ENCODE measurements at places on chromosomes 7 and 10.

DNA sequence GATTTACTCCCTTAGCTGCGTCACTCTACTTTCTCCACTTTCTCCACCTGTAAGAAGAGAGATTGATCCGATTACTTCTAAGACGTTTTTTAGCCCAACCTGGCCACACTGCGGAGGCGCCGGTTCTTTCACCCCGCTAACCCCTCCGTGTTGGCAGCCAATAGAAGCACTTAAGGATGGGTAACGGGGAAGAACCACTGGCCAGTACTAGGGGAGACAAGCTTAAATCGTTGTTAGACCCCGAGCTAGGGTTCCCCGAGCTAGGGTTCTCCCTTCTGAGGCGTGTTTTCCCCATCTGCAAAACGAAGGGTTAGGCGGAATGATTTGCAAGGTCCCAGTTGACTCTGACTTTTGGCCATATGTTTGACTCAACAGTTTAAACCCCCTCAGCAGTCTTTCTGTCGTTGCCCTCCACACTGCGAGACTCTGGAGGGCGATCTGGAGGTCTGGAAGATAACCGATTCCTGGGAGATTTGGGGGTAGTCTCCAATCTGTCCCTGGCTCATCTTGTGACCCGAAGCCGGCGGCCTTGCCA, 644 bp downstream of the UMAD1 start:
- DNase-seq: no peak

DNA sequence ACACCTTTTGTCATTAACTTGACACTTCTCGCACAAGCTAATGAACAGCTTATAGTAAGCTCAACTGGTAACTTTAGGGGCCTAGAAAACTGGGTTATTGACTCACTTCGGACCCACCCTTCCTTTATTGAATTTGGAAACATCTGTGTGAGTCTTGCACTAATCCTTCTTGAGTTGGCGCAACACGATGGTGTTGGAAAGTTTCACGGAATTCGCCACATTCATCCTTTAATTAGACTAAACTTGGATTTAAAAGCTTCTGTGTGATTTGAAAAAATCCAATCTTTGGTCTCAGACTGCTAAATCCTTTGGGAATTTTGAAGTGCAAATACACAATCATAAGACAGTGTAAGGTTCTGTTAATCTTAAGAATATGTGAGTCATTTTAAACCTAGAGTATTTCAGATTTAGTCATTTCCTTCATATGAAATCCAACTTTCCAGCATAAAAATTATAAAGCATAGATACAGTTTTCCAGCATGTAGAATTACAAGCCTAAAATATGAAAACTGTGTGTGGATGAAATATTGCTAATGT, 15.1 kb downstream of the FZD8 start:
- DNase-seq: no peak

- no peak for DNase-seq
Observed at GRCh38 chr7:2244404-2244995, 2.5 kb downstream of the NUDT1 start.

DNA sequence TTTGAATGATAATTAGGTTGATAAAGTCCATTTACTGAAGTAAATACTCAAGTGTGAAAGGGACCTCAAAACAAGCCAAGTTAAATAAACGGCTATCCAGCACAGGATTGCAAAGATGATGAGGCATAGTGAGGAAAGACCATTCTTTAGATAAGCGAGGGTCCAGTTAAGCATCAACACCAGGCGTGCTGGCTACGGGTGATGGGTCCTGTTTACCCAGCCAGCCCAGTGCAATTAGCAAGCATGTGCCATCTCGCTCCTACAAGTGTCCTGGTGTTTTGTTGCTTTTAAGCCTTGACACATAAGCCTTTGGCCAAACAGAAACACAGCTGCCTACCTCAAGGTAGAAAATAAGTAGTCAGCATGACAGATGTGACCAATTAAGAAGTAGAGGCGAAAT, 7.1 kb downstream of the NEBL start:
- DNase-seq: no peak

DNA sequence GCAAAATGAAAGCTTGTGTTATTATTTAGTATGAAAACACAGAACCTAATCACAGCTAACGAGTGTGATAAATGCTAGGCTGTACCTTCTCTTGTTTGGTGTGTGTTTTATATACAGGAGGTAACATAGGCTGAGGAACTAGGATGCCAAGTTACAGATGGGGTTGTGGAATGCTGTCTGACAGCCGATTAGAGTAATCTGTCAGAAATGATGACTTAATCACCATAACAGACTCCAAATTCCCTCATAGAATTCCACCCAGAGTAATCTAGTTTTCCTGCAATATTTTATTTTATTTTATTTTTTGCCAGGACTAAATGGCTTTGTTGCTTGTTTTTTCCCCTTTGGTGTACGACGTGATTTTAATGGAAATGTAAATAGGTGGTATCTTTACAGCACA, 221.2 kb downstream of the CELF2 start:
- no peak for DNase-seq

- DNase-seq: no peak
Observed at GRCh38 chr7:88117325-88117724, 102.5 kb downstream of the SRI start.

- no peak for DNase-seq
Observed at GRCh38 chr10:121695731-121696464, 97.7 kb upstream of the FGFR2 start.

- DNase-seq: no peak
Observed at GRCh38 chr7:2299131-2299829, 15.0 kb downstream of the SNX8 start.

GRCh38 chr7:3592401-3593134, 291.5 kb downstream of the SDK1 start:
- DNase-seq: no peak

DNA sequence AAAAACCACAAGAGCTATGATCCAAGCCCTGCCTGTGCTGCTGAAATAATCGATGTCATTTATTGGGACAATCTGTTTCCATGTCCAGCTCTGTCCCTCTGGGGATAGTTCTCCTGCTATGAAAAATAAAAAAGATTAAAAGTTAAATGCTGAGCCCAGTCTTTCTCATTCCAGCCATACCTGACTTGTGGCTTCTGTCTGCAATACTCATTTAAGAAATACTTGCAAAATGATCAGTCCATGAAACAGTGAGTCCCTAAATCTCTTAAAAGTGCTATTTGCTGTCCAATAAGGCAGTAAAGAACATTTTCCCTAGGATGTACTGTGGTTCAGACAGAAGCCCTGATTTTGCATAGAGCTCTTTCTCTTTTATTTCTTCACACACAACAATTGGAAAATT, 91.7 kb downstream of the SLC16A9 start:
- DNase-seq: no peak

GRCh38 chr10:115860182-115861107, 412.6 kb downstream of the GFRA1 start:
- no peak for DNase-seq

DNA sequence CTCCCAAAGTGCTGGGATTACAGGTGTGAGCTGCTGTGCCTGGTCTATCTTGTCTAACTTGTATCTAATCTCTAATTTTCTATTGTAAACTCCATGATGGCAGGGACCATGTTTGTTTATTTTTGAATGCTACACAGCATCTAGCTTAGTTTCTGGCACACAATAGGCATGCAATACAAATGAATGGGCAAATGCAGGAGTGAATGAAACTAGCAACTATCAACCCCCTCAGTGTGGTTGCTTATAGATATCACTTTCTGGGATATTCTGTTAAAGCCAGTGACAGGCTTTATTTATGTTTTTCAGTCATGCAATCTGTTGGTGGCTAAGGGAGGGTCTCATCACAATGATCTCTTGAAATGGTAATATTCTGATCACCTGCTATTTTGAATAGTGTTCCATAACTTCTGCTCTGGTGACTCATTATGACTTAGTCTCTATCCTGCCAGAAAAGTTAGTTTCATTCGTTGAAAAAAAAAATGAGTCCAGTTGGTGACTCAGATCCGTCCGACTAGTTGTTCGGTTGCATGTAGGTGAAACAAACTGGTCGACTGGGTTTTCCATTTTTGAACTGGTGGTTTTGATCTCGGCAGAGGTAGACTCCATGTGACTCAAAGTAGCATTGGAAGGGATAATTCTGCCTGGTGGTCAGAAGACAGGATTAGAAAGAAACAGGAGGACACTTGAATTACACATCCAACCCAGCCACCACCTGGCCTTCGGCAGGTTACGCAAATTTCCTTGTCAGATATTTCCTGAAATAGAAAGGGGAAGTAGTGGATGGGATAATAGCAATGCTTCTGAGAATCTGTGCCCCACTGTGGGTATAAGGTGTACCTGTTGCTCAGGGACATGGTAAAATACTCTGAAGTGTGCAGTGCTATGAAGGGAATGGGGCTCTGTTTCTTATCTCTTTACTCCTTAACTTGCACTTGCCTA, 76.8 kb downstream of the GATA3 start:
- peak; percentile 58 for DNase-seq

DNA sequence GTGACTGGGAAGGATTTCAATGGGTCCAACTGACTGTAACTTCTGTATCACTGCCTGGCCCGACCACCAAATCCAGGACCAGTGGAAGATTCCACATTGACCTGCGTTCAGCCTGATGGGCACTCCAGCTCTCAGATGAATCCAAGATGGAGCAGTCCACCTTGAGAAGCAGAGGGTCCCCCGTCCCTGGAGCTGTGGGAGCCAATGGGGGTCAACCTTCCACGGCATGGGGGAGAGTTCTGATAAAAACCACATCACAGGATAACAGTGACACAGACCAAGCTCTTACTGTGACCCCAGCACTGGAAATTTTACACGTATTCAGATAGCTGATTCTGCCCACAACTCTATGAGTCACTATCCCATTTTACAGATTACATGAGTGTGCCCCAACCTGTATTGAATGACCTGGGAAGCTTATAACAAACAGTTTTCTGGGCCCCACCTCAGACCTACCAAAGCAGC, 11.2 kb downstream of the ZCCHC24 start:
- DNase-seq: no peak

DNA sequence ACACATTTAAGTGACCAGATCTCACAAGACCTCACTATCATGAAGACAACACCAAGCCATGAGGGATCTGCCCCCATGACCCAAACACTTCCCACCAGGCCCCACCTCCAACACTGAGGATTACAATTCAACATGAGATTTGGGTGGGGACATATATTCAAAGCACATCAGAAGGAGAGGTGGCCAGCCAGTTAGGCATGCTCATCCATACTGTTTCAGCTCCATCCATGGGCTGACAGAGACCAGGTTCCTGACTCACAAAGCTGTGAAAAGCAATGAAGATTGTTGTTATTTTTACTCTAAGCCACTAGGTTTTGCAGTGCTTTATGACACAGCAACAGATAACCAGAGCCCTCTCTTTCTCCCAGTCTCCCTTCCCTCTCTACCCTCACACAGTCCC, 36.0 kb downstream of the C10orf71 start:
- no peak for DNase-seq

DNA sequence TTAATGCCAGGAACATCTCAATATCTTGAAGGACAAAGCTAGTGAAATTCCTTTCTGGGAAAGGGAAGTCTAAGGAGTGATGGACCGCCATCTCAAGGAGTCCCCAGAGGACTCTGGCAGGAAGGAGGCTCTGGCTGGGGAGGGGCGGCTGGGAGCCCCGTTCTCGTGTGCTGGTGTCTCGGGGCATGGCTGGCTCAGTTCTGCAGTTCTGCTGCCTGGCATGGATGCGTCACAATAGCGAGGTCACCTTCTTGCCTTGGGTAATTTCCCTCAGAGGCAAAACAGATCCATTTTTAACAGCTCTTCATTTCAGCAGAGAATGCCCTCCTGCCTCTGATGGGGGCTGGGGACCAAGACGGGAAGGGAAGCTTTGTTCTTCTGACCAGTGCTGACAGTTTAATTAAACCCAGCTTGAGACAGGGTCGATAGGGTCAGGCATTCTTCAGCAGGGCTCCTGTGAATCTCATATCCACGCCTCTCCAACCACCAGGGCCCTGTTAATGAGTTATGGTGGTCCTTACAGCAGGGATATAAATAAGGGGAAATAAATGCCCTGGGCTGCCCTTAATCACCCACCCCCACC, 35.7 kb downstream of the SLIT1 start:
- no peak for DNase-seq

DNA sequence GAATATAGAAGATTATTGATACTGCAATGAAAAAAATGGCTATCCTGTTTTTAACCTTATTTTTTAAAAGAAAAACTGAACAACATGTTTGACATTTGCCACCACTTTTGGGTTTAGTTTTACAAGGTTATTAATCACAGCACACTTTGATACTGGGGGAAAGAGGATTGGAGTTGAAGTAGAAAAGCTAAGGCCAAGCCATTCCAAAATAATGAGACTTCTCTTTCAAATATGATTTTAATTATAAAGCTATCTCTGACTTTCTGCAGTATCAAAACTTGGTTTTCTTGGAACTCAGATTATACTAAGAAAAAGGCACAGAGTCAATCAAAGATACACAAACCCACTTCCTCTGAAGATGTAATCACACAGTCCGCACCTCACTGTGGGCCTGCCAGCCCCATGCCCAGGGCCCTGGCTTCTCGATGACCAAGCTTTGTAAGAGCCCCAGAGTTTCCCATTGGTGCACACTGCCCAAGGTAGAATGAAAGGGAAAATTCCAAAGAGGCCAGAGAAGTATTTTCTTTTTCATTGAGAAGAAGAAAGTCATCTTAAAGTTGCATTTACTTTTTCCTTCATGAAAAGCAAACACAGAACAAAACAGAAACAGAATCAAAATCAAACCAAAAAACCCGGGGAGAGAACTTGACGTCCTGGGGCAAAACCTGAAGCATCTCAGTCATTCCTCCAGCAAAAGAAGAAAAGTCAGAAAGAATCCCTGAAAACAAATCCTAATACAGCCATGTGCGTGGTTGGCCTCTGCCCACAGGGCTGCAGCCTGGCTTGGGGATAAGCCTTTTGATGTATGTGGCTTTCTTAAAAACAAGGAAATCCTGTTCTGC, 187.7 kb upstream of the KLF6 start:
- DNase-seq: no peak

DNA sequence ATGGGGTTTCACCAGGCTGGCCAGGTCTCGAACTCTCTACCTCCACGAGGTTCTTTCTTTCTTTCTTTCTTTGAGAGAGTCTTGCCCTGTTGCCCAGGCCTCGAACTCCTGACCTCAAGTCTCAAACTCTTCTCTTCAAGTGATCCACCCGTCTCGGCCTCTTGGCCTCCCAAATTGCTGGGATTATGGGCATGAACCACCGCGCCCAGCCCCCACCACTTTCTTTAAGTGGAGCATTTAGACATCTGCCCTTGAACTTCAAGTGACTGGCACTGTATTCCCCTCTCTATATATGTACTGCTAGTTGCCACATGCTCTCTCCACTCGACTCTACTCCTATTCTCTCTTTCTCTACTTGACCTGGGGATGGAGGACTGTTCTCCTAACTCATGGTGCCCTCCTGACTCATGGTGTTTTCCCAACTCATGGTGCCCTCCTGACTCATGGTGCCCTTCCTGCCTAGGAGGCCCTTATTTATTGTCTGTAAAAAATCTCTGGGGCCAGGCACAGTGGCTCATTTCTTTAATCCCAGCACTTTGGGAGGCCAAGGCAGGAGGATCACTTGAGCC, 19.3 kb upstream of the ACHE start:
- DNase-seq: no peak
